ENCODE measurements at places on chromosomes 13 and 19.

DNA sequence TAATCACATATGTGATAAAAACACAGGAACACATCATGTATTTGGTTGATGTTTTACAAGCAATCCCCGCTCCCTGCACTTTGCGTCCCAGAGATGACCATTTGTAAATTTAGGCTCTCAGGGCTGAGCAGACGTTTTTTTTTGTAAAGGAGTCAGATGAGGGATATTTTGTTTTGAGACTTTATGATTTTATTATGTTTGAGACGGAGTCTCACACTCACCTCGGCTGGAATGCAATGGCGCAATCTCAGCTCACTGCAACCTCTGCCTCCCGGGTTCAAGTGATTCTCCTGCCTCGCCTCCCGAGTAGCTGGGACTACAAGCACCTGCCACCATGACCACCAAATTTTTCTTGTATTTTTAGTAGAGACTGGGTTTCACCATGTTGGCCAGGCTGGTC is 1.4 kb downstream of the TLE6 start:
- DNase-seq: no peak

DNA sequence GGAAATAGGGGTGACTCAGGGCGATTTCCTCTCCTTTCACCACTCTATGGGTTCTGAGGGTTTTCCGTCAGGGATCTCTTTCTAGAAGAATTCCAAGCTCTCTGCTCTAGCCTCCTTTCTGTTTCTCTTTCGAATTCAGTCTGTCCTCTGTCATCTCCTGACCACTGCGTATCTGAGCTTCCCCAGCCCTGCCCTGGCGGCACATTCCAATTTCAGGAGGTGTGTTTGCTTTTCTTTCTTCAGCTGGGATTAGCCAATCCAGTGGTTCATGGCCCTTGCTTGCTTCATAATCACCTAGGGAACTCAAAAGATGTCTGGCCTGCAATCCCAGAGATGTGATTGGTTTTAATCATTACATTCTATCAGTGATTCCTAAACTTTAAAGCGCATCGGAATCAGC is 9.4 kb downstream of the IFNL2 start:
- no peak for DNase-seq

GRCh38 chr13:107866032-107866940 is 349.1 kb downstream of the LIG4 start:
- DNase-seq: peak; percentile 28

DNA sequence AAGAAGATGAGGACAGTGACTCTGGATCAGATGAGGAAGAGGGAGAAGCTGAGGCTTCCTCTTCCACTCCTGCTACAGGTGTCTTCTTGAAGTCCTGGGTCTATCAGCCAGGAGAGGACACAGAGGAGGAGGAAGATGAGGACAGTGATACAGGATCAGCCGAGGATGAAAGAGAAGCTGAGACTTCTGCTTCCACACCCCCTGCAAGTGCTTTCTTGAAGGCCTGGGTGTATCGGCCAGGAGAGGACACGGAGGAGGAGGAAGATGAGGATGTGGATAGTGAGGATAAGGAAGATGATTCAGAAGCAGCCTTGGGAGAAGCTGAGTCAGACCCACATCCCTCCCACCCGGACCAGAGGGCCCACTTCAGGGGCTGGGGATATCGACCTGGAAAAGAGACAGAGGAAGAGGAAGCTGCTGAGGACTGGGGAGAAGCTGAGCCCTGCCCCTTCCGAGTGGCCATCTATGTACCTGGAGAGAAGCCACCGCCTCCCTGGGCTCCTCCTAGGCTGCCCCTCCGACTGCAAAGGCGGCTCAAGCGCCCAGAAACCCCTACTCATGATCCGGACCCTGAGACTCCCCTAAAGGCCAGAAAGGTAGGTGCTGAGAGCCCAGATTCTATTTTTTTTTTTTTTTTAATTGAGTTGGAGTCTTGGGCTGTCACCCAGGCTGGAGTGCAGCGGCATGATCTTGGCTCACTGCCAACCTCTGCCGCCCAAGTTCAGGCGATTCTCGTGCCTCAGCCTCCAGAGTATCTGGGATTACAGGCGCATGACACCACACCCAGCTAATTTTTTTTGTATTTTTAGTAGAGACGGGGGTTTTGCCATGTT is 2.3 kb downstream of the PPP1R15A start:
- DNase-seq: peak; percentile 37

DNA sequence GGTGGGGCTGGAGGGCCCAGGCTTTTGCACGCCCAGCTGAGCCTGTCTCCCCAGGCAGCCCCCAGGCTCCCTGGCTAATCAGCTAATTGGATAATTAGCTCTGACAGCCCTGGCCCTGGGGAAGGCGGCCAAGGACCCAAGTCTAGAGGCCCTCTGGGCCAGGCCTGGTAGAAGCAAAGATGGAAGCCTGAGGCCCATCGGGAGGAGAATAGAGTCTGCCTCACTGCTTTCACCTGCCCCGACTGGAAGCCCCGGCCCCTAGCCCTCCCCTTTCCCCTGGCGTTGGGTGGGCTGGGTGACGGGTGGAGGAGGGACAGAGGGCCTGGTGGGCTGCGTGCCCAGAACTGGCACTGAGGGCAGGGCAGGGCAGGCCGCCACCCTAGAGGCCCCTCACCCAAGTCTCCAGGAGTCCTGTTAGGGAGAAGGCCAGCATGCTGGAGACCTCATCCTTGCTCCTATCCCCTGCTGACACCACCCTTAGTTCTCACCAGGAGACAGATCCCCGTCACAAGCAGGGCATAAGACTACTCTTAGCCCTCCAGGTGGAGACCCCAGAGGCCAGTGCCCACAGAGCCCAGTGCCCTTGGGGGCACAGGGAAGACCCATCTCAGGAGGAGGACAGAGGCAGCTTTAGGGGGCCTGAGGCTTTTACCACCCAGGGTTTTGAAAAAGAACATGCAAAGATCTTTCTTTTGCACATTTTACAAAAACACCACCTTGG is 12.0 kb downstream of the LYL1 start:
- no peak for DNase-seq

DNA sequence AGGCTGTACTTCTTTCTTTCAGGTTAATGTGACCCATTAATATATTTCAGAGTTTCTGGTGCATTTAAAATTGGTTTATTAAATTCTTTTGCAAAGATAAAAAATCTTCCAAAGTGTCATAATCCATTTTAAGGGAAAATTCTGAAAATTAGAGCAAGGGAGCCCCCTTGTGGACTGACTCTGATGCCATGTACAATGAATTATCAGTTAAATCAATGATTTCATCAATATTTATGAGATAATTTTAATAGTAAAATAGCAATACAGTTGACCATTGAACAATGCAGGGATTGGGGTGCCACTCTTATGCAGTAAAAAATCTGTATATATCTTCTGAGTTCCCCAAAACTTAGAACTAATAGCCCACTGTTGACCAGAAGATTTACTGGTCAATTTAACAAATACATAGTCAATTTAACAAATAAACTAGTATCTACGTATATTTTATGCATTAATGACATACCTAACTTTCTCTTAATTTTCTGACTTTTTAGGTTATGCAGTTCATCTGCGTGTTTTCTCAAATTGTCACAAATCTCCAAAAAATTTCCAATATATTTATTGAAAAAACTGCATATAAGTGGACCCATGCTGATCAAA is 479.1 kb upstream of the MIR17HG start:
- no peak for DNase-seq

GRCh38 chr13:52738719-52739467 is 727 bp downstream of the CNMD start:
- no peak for DNase-seq

- no peak for DNase-seq
Measured at GRCh38 chr13:99709134-99709533, 207.9 kb downstream of the TM9SF2 start.

GRCh38 chr19:46981286-46981945 is 38.2 kb upstream of the NPAS1 start:
- no peak for DNase-seq

DNA sequence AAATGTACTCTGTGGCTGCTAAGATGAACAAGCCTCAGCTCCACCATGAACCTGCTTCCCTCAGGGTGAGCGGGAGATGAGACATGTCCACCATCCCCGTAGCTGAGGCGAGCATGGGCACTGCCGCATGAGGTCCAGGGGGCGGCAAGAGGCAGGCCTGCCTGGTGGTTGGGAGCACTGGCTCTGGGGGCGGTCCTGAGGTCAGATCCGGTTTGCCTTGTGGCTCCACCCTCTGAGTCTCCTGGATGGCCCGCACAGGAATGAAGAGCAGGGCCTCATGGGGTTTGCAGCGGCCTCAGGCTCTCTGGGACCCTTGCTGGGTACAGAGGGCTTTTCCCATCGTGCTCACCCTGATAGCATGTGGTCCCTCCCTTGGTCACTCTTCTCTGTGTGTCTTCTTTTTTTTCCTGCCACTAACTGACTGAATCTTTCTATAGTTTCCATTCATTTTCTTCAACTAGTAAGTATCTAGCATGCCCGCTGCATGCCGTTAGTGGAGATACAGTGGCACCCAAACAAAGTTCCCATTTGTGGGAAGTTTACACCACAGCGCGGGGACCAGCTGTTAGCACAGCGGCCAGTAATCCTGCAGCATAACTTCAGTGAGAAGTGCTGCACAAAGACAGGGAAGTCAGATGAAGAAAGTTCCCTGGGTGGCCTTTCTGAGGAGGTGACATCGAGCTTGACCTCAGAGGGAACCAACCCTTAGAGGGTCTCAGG is 37.3 kb downstream of the CAPN12 start:
- DNase-seq: no peak

- DNase-seq: no peak
Measured at GRCh38 chr19:35306473-35307246, 14.7 kb downstream of the MAG start.

GRCh38 chr13:58706421-58706820 is 1074.9 kb downstream of the PCDH17 start:
- no peak for DNase-seq

DNA sequence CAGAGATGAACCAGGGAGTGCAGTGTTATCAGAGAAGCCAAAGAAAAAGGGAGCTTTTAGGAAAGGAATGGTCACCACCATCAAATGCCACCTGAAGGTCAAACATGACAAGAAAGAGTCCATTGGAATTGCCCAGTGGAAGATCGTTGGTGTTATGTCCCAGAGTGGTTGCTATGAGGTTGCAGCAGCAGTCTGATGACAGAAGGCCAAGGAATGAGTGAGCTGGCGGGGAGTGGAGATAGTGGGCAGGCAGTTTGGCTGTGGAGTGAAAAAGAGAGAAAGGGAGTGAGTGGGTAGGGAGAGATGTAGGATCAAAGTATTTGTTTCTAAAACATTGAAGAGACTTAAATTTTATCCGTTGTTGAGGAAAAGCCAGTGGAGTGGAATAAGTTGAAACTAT is 117.4 kb upstream of the WASF3 start:
- DNase-seq: no peak

- DNase-seq: no peak
Measured at GRCh38 chr19:44722131-44723121, 23.5 kb downstream of the CEACAM16 start.

- DNase-seq: no peak
Measured at GRCh38 chr13:24381541-24382265, 72.3 kb downstream of the C1QTNF9 start.

DNA sequence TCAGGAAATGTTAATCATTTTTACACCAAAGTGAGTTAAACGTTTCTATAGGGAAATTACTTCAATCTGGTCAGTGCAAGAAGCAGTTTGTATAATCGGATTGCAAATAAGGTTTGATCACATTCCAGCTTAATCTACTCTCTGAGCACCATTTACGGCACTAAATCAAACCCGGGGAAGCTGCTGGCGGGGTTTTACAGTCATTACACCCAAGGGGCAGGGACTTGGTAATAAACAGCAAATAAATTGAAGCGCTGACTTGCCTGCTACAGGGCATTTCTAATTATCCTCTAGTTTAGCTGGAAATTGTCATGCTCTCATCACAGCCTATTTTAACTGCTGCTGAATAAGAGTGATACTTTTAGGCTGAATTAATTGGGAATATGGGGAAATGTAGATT is 152.1 kb upstream of the SOX21 start:
- DNase-seq: no peak

DNA sequence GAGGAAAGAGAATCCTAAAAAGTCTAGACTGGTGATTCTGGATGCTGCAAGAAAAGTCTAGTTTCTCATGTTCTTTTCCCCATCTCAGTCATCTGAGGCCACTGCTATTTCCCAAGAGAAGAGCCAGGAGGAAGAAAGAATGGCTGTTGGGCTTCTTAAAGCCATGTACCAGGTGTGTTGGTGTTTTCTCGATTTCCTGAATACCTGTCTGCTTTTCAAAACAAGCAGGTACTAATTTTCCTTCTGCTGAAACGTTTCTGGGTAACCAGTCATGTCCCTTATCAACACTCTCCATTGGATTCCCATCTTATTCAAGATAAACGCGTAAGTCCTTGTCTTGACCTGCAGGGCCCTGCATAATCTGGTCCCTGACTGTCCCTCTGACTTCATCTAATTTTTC is 1.1 kb downstream of the ZNF570 start:
- no peak for DNase-seq

DNA sequence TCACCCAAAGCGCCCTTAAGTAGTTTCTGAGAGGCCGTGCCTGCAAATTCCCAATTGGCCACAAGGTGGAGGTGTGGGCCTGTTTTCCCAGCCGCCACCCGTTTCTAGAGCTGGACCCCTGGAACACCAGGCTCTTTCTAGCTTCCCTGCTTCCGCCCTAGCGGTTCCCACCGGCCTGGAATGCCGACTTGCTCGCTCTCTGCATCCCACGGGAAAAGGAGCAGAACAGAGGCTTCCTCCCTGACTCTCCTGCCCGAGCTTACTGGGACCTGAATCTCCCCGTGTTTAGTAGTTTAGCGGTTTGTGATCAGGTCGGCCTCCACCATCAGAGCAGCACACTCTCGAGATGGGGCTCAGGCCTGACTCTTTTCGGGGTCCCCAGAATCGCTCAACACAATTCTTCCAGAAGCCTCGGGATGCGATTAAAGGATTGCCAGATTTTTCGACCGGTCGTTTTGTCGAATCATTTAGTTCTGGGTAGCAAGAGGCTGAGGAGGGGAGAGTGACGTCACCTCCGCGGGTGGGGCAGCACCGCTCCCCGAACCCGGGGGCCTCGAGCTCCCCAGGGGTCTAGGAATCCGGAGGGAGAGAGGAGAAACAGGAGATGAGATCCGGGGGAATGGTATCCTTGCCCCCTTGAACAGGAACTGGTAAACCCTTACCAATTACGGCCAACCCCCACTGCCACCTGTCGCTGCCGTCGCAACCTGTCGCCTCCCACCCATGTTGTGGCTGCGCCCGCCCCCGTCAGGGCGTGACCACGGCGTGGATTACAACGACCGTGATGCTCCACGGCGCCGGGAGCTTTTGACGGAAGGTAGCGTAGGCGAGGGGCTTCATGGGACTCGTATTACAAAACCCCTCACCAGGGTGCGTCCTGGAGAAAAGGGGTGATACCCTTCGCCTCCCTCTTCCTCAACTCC is 8.0 kb downstream of the NAPSA start:
- peak; percentile 81 for DNase-seq

GRCh38 chr19:19115954-19116353 is 22.3 kb downstream of the TMEM161A start:
- DNase-seq: peak; percentile 56

DNA sequence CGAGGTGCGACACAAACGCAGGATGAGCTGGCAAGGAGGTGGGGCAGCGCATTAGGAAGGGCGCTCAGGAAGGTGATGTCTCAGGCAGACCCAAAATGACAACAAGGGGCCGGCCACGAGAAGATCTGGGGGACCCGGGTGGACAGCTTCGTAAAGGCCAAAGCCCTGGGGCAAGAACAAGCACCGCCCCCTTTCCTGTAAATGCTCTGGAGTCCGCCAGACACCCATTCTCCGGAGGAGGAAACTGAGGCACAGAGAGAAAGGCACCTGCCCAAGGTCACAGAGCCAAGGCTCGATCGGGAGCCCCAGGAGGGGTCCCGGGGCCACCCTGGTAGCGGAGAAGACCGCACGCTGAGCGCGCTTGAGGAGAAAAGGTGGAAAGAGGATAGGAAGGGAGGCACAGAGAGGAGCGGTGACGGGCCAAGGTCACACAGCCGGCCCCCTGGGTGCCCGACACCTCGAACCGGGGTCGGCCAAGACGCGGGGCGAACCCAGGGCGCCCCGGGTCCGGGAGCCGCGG is 571 bp downstream of the SAFB2 start:
- DNase-seq: peak; percentile 35

Measured in activated CD4-positive, CD25-positive, alpha-beta regulatory T cell treated with anti-CD3 and anti-CD28 coated beads, Interleukin-2, amount 50 U/mL, for 72 hours (primary cell).